ENCODE measurements at places on chromosomes 1 and 21. TPM values are rescaled to one million over a fixed set of nuclear protein-coding genes. Genes with fewer than 3 reads are reported as not detected.

DNA sequence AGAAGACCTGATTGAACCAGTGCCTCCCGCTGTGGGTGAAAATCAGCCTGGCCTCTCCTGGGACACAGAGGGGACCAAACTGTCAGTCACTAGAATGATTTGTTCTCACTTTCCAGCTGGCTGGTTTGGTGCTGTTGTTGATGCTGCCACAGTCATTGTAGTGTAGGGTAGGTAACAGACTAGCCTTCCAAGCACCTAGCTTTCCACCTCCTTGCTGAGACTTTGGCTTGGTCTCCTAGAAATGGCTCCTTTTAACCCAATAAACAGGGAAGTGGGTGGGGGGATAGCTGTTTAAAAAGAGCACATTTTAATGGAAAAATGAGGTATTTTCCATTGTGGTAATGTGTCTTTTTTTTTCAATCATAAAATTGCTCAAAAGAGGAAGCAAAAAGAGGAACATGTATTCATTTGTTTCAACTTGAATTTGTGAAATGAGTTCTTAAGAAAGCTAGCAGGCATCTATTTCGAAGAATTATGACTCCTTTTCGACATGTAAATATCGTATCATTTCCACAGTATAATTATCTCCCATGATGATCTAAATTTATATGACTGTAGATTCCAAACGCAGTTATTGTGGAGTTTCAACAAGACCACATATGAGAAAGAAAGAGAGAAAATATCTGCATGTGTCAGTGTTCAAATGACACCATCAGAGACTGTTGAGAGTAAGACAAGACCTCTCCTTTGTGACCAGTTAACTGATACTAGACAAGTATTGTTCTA lies 190.1 kb downstream of the HLX start:
- H3K4me1 ChIP-seq: no peaks in the 10 kb centered on the region
- H3K27me3 ChIP-seq: no peaks in the 10 kb centered on the region
- no peak overlapping the region for H3K27ac ChIP-seq
- no peak overlapping the region for H3K4me3 ChIP-seq
- DNase-seq: no peak

GRCh38 chr1:243924188-243924587 lies 74.1 kb upstream of the AKT3 start:
- peaks cover 22% of the 10 kb centered on the region for H3K27me3 ChIP-seq
- no peaks in the 10 kb centered on the region for H3K36me3 ChIP-seq
- no peak overlapping the region for H3K4me3 ChIP-seq
- H3K4me1 ChIP-seq: no peaks in the 10 kb centered on the region

DNA sequence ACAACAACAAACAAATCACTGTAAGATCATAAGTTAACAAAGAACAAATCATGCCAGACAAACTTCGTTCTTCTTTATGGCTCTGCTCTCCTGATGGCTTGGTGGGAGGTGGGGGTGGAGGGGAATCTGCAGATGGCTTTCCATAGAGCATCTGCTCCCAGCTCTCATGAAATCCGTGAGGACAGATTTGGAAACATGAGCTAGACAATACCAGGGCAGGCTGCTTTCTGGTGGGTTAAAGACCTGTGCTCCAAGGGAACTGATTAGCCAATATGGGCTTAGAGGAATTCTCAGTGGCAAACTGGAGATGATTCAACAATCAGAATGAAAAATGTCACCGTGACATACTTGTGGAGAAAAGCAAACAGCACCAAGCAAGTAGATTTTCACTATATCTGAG lies 69.4 kb upstream of the TLR5 start:
- no peak overlapping the region for H3K4me3 ChIP-seq
- peaks cover 4% of the 10 kb centered on the region for H3K4me1 ChIP-seq
- no peaks in the 10 kb centered on the region for H3K27me3 ChIP-seq
- DNase-seq: no peak
- no peaks in the 10 kb centered on the region for H3K36me3 ChIP-seq
- H3K27ac ChIP-seq: no peak overlapping the region

DNA sequence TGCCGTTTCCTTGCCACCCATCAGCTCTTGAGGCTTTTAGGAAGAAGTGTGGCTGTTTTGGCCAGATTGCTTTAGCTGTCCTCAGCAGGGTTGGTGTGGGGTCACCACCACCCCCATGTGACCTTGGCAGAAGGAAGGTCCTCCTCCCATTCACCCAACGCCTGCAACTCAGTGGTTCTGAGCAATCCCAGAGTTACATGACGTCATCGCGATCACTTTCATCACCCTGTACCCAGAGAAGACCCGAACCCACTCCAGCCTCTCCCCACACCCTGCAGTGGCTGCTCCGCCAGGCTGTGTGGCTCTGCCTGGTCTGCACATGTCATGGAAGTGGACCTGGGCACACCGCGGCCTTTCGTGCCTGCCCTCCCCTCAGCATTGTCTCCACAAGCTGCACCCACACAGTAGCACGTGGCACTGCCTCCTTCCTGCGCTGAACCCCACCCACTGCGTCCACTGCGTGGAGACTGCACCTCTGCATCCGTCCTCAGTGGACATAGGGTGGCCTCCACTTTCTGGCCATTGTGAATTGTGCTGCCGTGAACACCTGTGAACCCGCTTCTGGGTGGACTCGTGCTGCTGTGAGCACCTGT lies 16.5 kb downstream of the FAAP20 start:
- DNase-seq: no peak
- no peaks in the 10 kb centered on the region for H3K4me1 ChIP-seq
- H3K27ac ChIP-seq: no peak overlapping the region
- no peak overlapping the region for H3K4me3 ChIP-seq
- no peaks in the 10 kb centered on the region for H3K27me3 ChIP-seq
- H3K36me3 ChIP-seq: no peaks in the 10 kb centered on the region

- no peak overlapping the region for H3K4me3 ChIP-seq
- no peak for DNase-seq
- peaks cover 12% of the 10 kb centered on the region for H3K4me1 ChIP-seq
- H3K27me3 ChIP-seq: no peaks in the 10 kb centered on the region
- no peaks in the 10 kb centered on the region for H3K36me3 ChIP-seq
Observed at GRCh38 chr1:2224631-2225428, 3.3 kb upstream of the SKI start.

DNA sequence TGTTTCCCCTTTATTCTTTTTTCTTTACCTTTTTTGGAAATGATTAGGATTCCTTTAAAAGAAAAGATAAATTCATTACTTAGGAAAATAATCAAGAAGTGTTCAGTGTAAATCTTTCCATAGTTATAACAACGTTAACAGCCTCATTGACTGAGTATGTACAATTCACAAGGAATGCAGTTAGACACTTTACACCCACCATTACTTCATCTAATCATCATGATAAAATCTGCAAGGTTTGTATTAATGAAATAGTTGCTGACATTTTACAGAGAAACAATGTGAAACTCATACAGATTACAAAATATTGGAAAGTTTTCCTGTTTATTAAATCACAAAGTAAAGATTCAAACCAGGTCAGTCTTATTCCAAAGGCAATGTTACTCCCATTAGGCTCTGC lies 59.3 kb upstream of the NEGR1 start:
- no peak overlapping the region for H3K27ac ChIP-seq
- no peak overlapping the region for H3K4me3 ChIP-seq
- no peak for DNase-seq
- H3K4me1 ChIP-seq: no peaks in the 10 kb centered on the region
- H3K36me3 ChIP-seq: no peaks in the 10 kb centered on the region
- no peaks in the 10 kb centered on the region for H3K27me3 ChIP-seq

GRCh38 chr1:62450301-62450700 lies 13.5 kb downstream of the USP1 start:
- no peaks in the 10 kb centered on the region for H3K4me1 ChIP-seq
- DNase-seq: no peak
- H3K4me3 ChIP-seq: no peak overlapping the region
- no peak overlapping the region for H3K27ac ChIP-seq

- peak; percentile 25 for DNase-seq
- H3K36me3 ChIP-seq: no peaks in the 10 kb centered on the region
- no peaks in the 10 kb centered on the region for H3K27me3 ChIP-seq
- H3K4me1 ChIP-seq: peaks cover 28% of the 10 kb centered on the region
Observed at GRCh38 chr1:149937759-149938158, 1.1 kb upstream of the MTMR11 start.

DNA sequence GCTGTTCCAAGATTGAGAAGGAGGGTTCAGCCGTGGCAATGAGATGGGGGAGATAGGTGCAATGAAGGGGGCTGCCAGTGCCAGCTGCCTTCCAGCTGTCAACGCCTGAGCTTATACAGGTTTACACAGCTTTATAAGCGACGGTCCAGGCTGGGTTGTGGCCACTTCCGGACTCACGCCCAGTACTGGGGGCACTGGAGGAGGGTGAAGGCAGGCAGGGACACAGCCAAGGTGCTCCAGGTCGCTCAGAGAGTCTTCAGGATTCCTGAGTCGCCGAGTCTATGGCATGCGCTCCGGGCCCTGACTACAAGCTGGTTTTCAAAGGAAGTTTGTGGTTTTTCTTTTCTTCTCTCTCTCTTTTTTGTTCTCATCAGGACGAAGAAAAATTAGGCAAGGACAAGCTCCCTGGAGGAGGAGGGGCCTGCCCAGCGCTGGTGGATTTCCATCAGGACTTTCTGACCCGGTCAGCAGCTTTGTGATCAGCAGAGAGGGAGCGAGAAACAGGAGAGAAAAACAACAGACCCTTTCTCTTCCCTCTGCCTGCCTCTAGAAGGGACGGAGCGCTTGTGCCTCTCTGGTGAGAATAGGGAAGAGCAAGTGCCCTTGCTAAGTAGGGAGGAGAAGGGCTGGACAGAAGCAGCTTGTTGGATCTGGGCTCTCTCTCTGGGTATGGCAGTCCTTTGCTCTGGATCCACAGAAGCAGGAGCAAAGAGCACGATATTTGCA lies at the start of gene MINDY1:
Gene MINDY1, minus strand, starts transcription at position 576 of the 726 bp plus-strand sequence. CDS start 4,285 bp downstream, outside the sequence.
- H3K36me3 ChIP-seq: no peaks in the 10 kb centered on the region
- peak; percentile 89 for DNase-seq
- peak within 1 kb of the TSS; percentile 18 for H3K4me3 ChIP-seq
- H3K4me1 ChIP-seq: peaks cover 53% of the 10 kb centered on the region
- no peaks in the 10 kb centered on the region for H3K27me3 ChIP-seq

DNA sequence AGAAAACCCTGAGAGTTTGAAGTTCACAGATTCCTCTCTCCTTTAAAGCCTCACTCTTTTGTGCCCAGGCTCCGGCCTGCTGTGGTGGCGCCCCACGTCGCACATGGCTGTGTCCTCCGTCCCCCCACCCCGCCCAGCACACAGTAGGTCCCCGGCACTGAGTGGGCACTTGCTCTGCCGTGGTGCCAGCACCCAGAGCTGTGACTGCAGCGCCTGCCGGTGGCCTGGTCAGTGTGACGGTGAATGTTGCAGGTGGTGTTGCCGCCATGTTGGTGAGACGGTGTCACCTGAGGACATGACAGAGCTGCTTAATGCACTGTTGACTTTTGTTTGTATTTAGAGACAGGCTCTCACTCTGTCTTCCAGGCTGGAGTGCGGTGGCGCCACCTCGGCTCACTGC lies 3.4 kb downstream of the ATAD3C start:
- no peak overlapping the region for H3K27ac ChIP-seq
- H3K4me3 ChIP-seq: no peak overlapping the region
- H3K4me1 ChIP-seq: no peaks in the 10 kb centered on the region
- no peak for DNase-seq

ST3GAL3 gene
- total RNA-seq: 6.2 TPM

BNIPL gene
- 3.8 TPM for total RNA-seq

RAD54L gene
- 6.2 TPM for total RNA-seq
